ENCODE measurements at places on chromosomes 11 and 22. TPM values are rescaled to one million over a fixed set of nuclear protein-coding genes. Genes with fewer than 3 reads are reported as not detected.

GRCh38 chr11:130535520-130535919, 87.1 kb downstream of the ADAMTS15 start:
- DNase-seq = no peak

GRCh38 chr22:27716074-27716473, 85.5 kb downstream of the MN1 start:
- DNase-seq = no peak

DNA sequence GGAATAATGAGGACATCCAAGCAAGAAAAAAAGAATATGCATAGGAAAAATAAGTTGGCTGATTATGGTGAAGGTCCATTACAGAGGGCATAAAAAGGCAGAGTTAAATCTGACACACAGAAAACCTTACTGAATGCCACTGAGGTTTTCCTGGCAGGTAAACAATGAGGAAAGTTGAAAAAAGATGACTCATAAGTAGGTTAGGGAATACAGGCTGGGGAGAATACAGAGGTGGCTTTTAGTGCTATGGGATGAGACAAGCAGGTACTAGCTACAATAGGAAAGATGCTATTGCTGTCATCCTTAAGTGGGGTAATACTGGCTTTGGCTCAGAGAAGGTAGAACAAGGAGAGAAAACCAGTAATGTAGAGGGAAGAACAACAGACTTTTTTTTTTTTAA, 44.7 kb downstream of the CSTF3 start:
- DNase-seq = no peak

DNA sequence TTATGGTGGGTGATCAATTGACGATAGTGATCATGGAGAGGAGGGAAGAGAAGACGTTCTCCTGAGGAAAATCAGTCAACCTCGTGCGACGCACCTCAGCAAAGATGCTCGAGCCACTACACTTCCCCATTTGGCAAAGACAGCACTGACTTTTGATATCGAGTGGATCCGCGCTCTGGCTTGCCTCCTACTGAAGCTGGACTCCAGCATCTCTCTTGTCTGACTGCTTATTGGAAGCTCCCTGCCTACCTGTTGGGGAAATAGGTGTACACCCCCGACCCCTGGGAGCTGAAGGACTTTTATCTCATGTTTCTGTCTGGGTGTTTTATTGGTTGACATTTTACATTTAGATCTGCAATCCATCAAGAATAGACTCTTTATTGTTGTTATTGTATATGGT, 476.8 kb upstream of the B3GAT1 start:
- DNase-seq = no peak

Gene PRR33
- not detected for total RNA-seq

Gene ANO3
- total RNA-seq = not detected

Gene TEX54
- total RNA-seq = not detected
